Fibroblast of the aortic adventitia (primary cell): ENCODE measurements at places on chromosomes 5 and 9. TPM values are rescaled to one million over a fixed set of nuclear protein-coding genes. Genes with fewer than 3 reads are reported as not detected.

BARHL1 gene
- not detected in 2 replicates for total RNA-seq

HMMR gene
- 1.2 and 37.2 TPM in 2 replicates for total RNA-seq

PRSS3 gene
- 5.7 and 145 TPM in 2 replicates for total RNA-seq

GRCh38 chr5:151881621-151882225, 42.9 kb downstream of the GLRA1 start:
- DNase-seq: no peak

DNA sequence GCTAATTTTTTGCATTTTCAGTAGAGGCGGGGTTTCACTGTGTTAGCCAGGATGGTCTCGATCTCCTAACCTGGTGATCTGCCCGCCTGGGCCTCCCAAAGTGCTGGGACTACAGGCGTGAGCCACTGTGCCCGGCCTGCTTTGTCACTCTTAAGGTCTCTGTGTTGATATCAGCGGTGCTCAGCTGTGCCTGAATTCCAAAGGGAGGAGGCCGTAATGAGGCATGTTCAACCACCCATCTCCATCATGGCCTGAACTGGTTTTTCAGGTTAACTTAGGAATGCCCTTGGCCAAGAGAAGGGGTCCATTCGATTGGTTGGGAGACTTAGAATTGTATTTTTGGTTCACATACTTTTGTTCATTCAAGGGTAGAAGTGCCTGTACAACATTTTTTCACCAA, 22.0 kb downstream of the HSD17B3 start:
- DNase-seq: no peak

DNA sequence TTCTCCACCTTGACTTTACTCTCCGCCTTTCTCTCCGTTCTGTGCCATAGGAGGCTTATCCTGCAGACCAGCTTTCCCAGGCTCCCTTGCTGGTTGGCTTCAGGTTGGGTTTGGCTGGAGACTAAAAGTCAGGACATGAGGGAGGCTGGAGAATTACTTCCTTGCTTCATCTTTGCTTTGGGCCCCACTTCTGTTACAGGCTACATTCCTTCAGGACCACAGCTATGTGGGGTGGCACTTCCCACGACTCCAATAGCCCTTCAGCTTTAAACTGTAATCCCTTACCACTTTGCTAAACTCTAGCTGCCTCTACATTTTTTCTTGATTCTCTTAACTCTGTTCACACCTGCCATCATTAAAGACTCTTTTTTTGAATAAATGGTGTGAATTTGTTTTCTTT, 186.7 kb upstream of the NR4A3 start:
- no peak for DNase-seq

DNA sequence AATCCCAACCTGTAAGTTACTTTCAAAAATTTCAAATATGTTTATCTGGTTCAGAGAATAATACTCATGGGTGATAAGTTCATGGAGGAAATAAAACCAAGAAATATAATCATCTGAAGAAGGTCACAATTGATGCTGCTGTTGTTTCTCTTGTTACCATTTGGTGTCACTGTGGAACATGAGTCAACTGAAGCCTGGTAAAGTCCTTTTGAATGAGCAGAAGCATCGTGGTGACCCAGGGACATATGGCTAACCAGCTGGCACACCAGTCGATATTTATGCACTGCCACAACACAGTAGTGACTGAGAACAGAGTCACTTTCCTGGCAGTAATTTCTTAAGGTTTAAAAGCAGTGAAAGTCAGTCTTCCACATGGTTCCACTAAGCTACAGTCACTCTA, 612.9 kb upstream of the TLE4 start:
- no peak for DNase-seq

DNA sequence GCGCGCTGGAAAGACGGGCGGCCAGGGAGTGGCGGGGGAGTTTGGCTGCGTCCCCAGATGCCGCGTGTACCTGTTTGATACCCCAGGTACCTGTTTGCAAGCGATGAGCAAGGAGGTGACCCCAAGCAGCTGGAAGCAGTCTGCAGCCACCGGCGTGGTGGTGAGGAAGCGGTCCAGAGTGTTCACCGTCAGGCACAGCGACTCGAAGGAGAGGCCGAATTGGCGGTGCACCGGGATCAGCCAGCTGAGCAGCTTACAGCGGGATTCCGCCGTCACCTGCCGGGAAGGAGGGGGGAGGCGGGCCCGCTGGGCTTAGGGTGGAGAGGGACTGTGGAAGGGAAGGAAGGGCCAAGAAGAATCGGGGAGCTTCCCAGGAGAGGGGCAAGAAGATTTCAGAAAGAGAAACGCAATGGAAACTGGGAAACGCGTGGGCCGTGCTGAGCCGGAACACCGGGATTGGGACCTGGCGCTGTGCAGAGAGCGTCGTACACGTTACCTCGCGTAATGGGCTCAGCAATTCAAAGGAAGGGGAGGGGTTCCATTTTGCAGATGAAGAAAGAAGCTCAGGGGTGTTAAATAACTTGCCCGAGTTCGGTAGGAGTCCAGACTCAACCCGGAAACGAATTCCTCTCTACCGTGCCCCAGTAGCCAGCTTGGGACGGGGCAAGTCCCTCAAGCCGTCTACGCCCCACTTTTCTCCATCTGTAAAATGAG, 980 bp downstream of the CCNO start:
- peak; percentile 11 for DNase-seq

- DNase-seq: peak; percentile 99
These were observed 29.8 kb upstream of the GGTA1 start for GRCh38 chr9:121529237-121529987.

DNA sequence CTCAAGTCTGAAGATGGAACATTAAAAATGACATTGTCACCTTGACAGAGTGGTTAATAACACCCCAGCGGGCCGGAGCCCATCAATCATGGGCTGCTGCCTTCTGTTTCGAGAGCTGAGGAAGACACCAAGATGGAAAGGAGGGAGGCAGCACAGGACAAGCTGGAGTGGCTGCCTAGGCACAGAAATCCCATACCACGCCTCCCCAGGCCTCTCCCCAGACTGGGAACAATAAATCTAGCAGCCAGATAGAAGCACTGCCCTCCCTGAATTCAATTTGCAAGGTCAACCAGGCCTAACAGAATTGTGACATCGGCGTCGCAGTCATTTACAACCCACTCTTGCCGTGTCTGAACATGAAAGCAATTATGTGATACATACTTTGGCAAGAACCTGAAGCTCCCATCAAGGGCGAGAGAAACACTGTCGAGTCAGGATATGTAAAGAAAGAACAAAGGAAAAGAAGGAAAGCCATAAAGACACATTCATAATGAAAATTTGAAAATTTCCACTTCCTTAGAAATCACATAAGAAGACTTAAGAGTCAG, 35.4 kb upstream of the ZNF354A start:
- no peak for DNase-seq

- peak; percentile 81 for DNase-seq
These were observed 105.2 kb downstream of the GNAQ start for GRCh38 chr9:77926371-77926878.

- peak; percentile 92 for DNase-seq
These were observed 10.5 kb upstream of the TRAF1 start for GRCh38 chr9:120937127-120937526.
